ENCODE measurements at places on chromosomes 12 and 14.

DNA sequence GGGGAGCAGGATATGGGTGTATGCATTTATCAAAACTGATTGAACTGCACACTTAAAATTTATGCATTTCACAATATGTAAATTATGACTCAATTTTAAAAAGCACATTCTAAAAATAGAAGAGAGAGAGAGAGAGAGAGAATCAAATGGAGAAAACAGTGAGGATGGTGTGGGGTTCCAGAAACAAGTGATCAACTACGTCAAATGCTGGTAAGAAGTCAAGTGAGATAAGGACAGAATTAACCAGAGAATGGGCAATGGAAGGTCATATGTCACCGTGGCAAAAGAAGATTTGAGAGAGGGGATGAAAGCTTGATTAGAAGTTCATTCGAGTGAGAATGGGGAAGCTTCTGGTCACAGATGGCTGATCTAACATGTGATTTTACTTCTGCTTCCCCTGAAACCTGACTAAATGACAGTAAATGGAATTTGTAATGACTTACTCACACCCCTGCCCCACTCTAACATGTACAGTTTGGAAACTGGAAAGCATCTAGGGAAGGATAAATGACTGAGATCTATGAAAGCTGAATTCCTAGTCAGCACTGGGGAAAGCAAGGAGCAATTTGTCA, 276.5 kb upstream of the AMIGO2 start:
- DNase-seq, result peak; percentile 72

- no peak for DNase-seq
Observed at GRCh38 chr14:51674294-51675002, 22.7 kb downstream of the FRMD6 start.

GRCh38 chr14:26023967-26024366, 573.9 kb downstream of the NOVA1 start:
- DNase-seq, result no peak

- DNase-seq, result no peak
Observed at GRCh38 chr12:99334285-99335056, 313.1 kb upstream of the GARIN6 start.
